ENCODE measurements at places on chromosomes 16 and 17.

DNA sequence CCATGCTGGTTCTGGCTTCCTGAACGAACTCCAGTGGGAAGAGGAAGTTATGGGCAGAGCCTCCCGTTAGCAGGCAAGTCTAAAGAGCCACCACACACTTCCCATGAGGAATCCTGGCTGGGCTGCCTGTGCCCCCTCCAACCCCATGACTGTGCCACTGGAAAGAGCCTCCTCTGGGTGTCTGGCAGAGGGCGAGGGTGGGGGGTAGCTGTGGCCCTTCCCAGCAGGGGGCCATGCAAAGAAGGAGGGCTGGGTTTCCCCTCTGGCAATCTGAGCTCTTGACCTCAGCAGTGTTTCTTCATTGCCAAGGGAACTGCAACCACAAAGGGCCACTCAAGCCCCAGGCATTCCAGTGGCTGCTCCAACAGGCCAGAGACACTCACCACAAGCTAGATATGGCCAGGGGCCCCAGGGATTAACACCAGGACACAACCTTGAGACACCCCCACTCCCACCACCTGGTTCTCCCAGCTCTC, 1.7 kb upstream of the RRAD start:
- DNase-seq, result no peak

GRCh38 chr16:79298476-79298875, 302.1 kb downstream of the MAF start:
- DNase-seq, result no peak

- no peak for DNase-seq
Measured at GRCh38 chr16:66309215-66309807, 57.2 kb upstream of the CDH5 start.

- DNase-seq, result no peak
Measured at GRCh38 chr17:55160501-55160900, 104.3 kb upstream of the HLF start.

DNA sequence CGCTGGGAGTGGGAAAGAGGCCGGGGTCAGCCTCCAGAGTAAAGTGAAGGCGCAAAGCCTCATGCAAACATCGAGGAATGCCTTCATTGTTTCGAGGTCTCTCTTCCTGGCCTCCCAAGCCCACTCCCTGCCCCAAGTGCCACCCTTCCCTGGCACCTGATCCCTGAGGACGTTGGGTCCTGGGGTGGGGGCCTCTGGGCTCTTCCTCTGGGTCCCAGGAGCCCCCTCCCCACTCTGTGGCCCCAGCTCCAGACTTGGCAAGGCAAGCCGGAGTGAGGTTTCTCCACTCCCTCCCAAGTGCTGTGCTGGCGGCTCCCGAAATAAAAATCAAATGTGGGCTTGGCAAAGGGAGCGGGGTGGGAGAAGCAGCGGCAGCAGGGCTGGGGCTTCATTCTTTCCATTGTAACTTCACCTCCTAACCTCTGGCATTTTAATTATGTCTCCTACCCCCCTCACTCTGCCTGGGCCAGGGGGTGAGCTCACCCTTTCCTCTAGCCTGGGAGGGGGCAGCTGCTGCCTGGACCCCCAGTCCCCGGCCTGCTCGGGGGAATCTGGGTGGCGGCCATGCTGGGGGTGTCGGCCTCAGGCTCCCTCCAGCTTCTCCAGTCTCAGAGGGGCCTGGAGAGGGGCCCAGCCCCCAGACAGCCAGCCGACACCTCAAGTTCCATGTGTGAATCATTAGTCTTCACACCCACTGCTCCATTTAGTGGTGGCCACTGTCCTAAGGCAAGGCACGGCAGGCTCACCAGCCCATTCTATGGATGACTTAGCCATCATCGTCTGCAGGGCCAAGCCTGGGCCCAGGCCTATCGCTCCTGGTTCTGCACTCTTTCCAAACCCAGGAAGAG, 14.6 kb upstream of the TMEM92 start:
- no peak for DNase-seq

GRCh38 chr16:29649588-29650494, 13.2 kb upstream of the SPN start:
- DNase-seq, result no peak

DNA sequence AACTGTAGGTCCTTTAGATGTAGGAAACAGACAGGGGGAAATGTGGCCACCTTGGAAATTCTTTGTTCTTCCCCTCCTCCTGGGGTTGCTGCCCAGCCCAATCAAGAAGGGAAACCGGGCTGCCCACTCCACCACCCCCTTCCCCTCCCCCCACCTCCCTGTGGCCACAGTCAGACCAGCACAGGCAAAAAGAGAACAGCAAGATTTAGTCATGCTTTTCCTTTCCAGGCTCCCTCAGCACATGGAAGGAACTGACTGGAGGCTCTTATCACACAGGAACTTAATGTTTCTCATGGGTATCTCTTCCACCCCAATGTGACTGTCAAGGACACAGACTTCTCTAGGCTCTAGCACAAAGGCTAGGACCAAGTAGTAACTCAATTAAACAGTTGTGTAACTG, 3.0 kb upstream of the CCL1 start:
- no peak for DNase-seq

GRCh38 chr17:8186446-8186786, 3.6 kb downstream of the BORCS6 start:
- no peak for DNase-seq

DNA sequence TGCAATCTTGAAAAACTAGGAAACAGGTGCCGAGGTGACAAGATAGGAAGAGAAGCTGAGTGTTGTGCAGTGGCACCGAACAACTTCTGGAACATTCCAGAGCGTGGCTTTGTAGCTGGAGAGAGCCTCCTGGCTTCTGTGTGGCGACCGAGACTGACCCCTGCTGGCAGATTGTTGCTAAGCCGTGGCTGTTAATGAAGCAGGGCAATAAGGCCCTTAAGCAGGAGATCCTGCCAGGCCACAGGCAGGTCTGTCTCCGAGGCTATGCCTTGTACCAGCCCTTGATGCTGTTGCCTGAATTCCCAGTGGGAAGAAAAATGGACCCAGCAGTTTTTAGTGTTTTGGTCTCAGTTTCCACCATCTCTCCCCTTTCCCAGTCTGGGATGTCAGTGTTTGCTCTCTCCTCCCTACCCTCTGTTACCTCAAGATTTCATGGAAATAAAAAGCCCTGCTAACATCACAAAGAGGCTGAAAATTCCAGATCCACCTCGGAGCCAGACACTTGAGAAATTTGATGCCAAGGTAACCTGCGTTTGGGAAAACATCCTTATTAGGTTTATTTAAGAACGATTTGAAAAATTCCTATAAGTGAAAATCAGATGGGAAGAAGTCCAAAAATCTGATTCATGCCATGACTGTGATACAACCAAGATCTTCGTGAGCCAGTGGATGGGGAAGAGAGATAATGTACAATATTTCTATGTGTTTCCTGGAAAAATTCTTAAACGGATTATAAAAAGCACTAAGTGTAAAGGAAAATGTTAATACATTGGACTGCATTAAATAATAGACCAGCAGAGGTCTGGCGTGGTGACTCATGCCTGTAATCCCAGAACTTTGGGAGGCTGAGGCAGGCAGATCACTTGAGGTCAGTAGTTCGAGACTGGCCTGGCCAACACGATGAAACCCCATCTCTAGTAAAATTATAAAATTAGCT, 265.1 kb downstream of the PRKCA start:
- peak; percentile 69 for DNase-seq

- DNase-seq, result no peak
Measured at GRCh38 chr17:40922239-40922638, 15.2 kb downstream of the KRT23 start.

DNA sequence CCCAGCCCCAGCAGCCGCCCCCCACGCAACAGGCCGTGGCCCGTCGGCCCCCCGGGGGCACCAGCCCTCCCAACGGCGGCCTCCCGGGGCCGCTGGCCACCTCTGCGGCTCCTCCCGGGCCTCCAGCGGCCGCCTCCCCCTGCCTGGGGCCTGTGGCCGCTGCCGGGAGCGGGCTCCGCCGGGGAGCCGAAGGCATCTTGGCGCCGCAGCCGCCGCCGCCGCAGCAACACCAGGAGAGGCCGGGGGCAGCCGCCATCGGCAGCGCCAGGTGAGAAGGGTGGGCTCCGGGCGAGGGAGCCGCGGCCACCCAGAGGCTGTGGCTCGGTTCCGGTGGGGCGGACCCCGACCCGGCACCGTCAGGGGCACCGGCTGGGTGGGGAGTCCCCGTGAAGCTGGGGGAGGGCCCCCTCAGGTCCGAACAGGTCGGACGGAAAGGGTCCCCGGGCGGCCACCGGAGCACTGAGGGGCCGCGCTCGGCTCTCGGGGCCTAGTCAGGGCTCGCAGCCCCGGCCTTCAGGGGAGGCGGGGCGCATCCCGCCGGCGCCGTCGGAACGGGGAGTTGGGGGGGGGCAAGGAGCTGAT, 583 bp downstream of the ATXN2L start:
- DNase-seq, result no peak

DNA sequence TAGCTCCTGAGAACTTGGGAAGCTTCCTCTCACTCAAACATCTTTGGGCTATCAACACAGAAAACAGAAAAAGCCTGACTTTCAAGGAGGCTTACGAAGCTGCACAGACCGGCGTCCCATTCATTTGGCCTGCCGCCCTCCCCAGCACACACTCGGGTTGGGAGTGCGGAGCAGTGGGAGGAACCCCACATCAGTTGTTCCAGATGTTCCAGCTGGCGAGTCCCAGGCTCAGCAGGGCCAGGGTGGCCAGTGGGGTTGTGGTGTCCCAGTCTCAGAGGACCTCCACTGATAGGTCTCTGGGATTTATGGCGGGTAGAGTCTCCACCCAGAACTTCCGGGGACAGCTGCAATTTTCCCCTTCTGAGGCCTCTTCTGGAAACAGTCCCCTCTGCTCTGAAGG, 43.1 kb upstream of the DLX4 start:
- no peak for DNase-seq

- no peak for DNase-seq
Measured at GRCh38 chr17:71361656-71362450, 759.0 kb upstream of the SOX9 start.

GRCh38 chr17:6209829-6210228, 139.7 kb downstream of the WSCD1 start:
- DNase-seq, result no peak

- no peak for DNase-seq
Measured at GRCh38 chr17:42153919-42154742, 658 bp downstream of the RAB5C start.

GRCh38 chr16:49472598-49472997, 99.0 kb downstream of the C16orf78 start:
- no peak for DNase-seq

GRCh38 chr17:80921159-80921558, 70.5 kb upstream of the CHMP6 start:
- DNase-seq, result no peak

DNA sequence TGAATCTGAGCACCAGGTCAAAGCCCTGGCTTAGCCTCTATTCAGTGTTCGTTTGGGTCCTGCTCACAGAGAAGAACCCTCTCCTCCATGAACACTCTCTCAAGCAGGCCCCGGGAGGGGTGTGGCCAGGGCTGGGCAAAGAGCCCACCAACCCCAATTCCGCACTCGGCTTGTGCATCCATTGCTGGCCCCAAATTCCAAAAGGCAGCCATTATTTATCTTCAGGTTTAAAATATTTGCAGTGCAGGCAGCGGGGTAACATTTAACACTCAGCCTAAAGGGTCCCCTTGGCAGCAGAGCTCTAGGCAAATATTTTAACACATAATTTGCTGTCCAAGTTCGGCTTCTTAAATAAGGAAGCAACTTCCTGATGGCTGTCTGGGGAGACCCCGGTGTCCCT, 115.7 kb downstream of the ZNF423 start:
- DNase-seq, result no peak

- no peak for DNase-seq
Measured at GRCh38 chr16:56282451-56282850, 91.2 kb downstream of the GNAO1 start.

GRCh38 chr16:78786635-78787034, 687.2 kb downstream of the WWOX start:
- DNase-seq, result no peak

DNA sequence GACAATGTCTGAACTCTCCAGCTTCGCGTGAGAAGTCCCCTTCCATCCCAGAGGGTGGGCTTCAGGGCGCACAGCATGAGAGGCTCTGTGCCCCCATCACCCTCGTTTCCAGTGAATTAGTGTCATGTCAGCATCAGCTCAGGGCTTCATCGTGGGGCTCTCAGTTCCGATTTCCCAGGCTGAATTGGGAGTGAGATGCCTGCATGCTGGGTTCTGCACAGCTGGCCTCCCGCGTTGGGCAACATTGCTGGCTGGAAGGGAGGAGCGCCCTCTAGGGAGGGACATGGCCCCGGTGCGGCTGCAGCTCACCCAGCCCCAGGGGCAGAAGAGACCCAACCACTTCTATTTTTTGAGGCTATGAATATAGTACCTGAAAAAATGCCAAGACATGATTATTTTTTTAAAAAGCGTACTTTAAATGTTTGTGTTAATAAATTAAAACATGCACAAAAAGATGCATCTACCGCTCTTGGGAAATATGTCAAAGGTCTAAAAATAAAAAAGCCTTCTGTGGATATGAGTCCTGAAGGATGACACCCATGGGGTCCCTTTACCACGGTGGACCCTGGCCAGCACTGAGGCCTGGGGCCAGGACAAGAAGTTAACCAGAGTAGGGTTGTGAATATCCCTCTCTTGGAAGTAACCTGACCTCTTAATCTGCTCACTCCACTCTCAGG, 10.5 kb upstream of the ITGAD start:
- peak; percentile 27 for DNase-seq
